Adipose tissue (tissue), 3 donors: ENCODE measurements at places on chromosomes 4 and X. TPM values are rescaled to one million over a fixed set of nuclear protein-coding genes. Genes with fewer than 3 reads are reported as not detected.

ARAP2 gene
- polyA plus RNA-seq: 3.8 TPM

GLOD5 gene
- polyA plus RNA-seq: 0.22 TPM

PCDH10 gene
- polyA plus RNA-seq: 0.01 TPM

SLC7A11 gene
- not detected for polyA plus RNA-seq

GAGE1 gene
- not detected for polyA plus RNA-seq

CDX4 gene
- not detected for polyA plus RNA-seq

MAGEB17 gene
- polyA plus RNA-seq: 0.14 TPM

MAGEB10 gene
- polyA plus RNA-seq: not detected

SPP1 gene
- 16.3 TPM for polyA plus RNA-seq

VEGFC gene
- polyA plus RNA-seq: 16.0 TPM

FAM200B gene
- polyA plus RNA-seq: 42.6 TPM

TREX2 gene
- polyA plus RNA-seq: 0.46 TPM

SOWAHB gene
- 0.28 TPM for polyA plus RNA-seq

RAB33A gene
- 0.95 TPM for polyA plus RNA-seq

SPINK2 gene
- 0.13 TPM for polyA plus RNA-seq

RADX gene
- polyA plus RNA-seq: 0.51 TPM

TASL gene
- 2.1 TPM for polyA plus RNA-seq

UGT2B11 gene
- not detected for polyA plus RNA-seq

L1CAM gene
- 1.8 TPM for polyA plus RNA-seq

SAGE1 gene
- not detected for polyA plus RNA-seq

ART3 gene
- not detected for polyA plus RNA-seq

PPEF2 gene
- not detected for polyA plus RNA-seq

GPR173 gene
- polyA plus RNA-seq: 2.2 TPM

GAGE12J gene
- not detected for polyA plus RNA-seq

SPANXA1 gene
- polyA plus RNA-seq: not detected

STPG2 gene
- polyA plus RNA-seq: not detected

NSD2 gene
- 7.3 TPM for polyA plus RNA-seq

PRR32 gene
- polyA plus RNA-seq: not detected

RPA4 gene
- not detected for polyA plus RNA-seq

STAP1 gene
- 1.3 TPM for polyA plus RNA-seq

LNX1 gene
- polyA plus RNA-seq: 11.2 TPM

EIF1AX gene
- polyA plus RNA-seq: 19.8 TPM

SPANXB1 gene
- not detected for polyA plus RNA-seq

JAKMIP1 gene
- polyA plus RNA-seq: 0.53 TPM

ENOPH1 gene
- polyA plus RNA-seq: 18.0 TPM

TNIP3 gene
- not detected for polyA plus RNA-seq

ELF4 gene
- polyA plus RNA-seq: 1.6 TPM

CXCL8 gene
- polyA plus RNA-seq: 91.7 TPM

GLRB gene
- 2.1 TPM for polyA plus RNA-seq

PPP4R3C gene
- not detected for polyA plus RNA-seq

UGT2B10 gene
- polyA plus RNA-seq: not detected

GPC3 gene
- polyA plus RNA-seq: 58.6 TPM

HMGN5 gene
- polyA plus RNA-seq: 27.0 TPM

TEX11 gene
- polyA plus RNA-seq: not detected

CDKL2 gene
- polyA plus RNA-seq: 0.45 TPM

CLGN gene
- 0.10 TPM for polyA plus RNA-seq

TMEM271 gene
- polyA plus RNA-seq: not detected

TGIF2LX gene
- polyA plus RNA-seq: not detected

NFXL1 gene
- 7.0 TPM for polyA plus RNA-seq

CACNA1F gene
- polyA plus RNA-seq: 0.10 TPM

HSFX3 gene
- polyA plus RNA-seq: not detected

NAP1L5 gene
- polyA plus RNA-seq: 6.0 TPM

VAMP7 gene
- polyA plus RNA-seq: 24.1 TPM

CDKL5 gene
- polyA plus RNA-seq: 1.1 TPM

PCDH11X gene
- not detected for polyA plus RNA-seq

F9 gene
- polyA plus RNA-seq: not detected

KIAA1210 gene
- not detected for polyA plus RNA-seq
